ENCODE measurements at places on chromosomes 12 and 14.
A peak's percentile ranks its signal among the peaks of the same experiment; 100 is the strongest.

DNA sequence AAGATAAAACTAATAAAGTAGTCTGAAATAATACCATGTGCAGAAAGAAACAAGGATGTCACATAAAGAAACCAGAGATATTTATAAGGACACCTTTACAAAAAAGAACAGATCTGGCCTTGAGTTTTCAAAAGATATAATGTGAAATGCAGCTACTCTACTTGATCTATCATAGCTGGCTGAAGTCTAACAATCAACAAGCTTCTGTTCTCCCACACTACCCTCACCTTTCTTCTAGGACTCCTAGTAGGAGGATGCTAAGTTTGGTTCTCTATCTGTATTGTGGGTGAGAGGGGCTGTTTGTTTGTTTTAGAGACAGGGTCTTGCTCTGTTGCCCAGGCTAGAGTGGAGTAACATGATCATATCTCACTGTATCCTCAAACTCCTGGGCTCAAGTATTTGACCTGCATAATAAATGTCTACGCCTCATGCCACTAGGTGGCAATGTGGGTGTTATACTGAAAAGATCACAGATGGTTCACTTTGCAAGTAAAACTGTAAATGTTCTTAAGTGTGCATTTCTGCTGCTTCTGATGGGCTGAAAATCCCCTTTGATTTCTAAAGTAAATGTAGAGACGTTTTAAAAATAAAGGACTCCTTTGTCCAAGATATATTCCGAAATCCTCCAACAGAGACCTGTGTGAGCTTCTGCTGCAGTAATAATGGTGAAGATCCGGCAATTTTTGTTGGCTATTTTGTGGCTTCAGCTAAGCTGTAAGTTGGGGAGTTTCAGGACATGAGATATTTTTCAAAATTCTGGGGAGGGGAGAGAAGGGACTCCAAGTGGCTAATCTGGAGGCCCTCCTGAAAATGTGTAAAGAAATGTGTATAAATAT, 269.3 kb downstream of the DAD1 start:
- no peak for DNase-seq

DNA sequence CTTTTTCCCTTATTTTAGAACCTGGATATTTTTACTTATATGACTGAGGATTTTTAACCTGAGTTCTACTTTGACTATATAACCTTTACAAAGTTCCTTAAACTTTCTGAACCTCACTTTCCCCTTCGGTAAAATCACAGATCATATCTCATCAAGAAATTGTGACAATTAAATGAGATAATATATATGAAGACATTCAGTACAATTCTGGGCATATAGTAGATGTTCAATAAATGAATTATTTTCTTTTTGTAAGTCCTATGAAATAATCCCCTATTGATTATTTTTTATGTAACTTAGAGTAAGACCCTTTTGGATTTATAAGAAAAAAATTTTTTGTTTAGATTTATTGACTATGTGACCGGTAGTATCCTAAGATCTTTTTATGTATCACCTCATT, 17.6 kb upstream of the FAM177A1 start:
- no peak for DNase-seq

- DNase-seq = no peak
Observed at GRCh38 chr12:68491204-68491960, 119.3 kb upstream of the RAP1B start.

DNA sequence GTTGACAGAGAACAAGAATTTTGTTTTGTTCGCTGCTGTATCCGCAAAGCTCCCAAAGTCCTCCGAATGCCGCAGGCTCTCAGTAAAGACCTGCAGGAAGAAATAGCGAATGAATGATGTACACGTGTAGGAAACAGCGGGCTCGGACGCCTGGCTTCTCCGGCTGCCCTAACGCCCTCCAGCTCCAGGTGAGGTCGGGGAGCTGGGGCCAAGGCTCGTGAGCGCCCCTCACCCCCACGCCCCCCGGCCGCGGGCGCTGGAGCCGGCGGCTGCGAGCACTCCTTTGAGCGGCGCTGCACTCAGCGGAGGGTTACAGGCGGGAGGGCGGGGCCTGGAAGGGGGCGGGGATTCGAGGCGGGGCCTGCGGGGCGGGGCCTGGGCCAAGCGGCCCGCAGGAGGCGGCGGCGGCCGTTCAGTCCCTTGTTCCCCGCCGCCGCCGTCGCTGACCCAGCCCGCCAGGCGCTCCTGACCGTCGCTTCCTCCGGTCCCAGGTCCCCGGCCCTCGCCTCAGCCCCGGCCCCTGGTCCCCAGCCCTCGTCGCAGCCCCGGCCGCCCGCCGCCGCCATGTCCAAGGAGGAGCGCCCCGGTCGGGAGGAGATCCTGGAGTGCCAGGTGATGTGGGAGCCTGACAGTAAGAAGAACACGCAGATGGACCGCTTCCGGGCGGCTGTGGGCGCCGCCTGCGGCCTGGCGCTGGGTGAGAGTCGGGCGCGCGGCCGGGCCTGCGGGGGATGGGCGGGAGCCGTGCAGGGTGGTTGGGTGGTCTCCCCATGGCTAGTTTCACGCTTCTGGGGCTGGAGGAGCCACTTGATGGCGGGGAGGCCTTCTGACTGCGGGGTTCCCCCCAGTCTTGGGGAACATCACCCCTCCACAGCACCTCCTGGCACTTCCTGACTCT, at the start of gene AACS:
AACS (plus strand) TSS at position 415 of the 898 bp plus-strand sequence; CDS start at position 565, 150 bp downstream.
- DNase-seq = peak; percentile 69

- DNase-seq = no peak
Observed at GRCh38 chr14:35881280-35881679, 55.1 kb downstream of the BRMS1L start.

- no peak for DNase-seq
Observed at GRCh38 chr12:75964150-75964549, 67.4 kb downstream of the PHLDA1 start.

GRCh38 chr14:95305145-95305544, 14.6 kb downstream of the CLMN start:
- DNase-seq = no peak
